ENCODE measurements at places on chromosomes 7 and 10.

- DNase-seq: no peak
Measured at GRCh38 chr10:31708046-31708445, 220.6 kb downstream of the ARHGAP12 start.

DNA sequence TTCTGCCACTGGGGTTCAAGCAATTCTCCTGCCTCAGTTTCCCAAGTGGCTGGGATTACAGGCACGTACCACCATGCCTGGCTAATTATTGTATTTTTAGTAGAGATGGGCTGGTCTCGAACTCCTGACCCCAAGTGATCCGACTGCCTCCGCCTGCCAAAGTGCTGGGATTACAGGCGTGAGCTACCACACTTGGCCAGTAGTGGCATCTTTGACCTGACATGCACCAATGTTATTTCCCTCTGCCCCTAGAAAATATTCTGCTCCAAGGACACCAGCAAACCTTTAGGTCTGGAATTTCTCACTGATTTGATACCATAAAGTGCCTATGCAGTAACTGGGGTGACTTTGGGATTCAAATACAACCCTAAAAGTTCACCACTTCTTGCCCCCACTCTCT lies 179.4 kb downstream of the ARID5B start:
- DNase-seq: no peak

DNA sequence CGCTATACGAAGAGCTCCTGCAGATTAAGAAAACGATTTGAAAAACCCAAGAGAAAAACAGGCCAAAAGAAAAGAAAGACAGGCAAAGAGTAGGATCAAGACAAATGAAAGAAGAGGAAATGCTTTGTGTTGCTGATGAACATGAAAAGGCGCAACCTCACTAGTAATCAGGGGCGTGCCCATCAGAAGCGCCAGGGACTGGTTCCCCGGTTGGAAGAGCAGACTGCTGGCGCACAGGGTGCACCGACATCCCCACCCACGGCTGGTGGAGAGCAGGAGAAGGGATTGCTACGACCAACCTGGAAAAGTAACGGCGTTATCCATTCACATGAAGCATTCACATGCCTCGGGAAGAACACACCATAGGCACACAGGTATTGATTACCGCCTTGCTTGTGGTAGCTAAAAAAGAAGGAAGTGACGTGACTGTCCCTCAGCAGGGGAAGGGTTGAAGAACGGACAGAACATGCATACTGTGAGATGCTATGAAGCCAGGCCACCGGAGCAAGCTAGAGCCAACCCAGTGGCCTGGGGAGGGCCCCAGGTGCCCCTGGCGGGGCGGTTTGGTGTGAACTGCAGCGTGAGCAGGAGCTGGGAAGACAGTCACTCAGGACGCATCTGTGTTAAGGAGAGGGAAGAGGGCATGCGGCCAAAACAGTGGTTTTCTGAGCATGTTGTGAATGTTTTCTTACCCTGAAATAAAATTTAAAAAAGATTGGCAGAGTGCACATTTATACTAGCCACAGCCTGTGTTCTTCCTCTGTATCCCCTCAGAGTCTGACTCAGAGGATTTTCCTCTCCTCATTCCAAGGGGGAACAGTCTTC lies 18.3 kb downstream of the AGAP3 start:
- no peak for DNase-seq

GRCh38 chr7:147605323-147605722 lies 985.2 kb upstream of the C7orf33 start:
- DNase-seq: no peak

DNA sequence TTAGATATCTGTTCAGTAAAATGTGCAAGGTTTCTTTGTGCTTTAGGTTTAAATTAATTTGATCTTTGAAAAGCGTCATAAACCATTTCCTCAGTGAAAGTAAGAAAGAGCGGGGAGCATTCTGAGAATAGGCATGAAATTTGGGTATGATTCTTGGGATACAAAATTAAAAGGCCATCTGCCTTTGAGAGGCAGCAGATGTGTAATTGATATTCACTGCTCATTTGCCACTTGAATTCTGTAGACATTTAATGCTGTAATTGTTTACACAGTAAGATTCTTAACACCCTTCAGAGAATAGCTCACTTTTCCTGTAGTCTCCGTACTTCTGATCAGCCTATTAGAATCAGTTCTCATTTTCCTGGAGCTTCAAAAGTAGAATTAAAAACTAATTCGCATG lies 18.7 kb downstream of the FRMD4A start:
- DNase-seq: no peak

DNA sequence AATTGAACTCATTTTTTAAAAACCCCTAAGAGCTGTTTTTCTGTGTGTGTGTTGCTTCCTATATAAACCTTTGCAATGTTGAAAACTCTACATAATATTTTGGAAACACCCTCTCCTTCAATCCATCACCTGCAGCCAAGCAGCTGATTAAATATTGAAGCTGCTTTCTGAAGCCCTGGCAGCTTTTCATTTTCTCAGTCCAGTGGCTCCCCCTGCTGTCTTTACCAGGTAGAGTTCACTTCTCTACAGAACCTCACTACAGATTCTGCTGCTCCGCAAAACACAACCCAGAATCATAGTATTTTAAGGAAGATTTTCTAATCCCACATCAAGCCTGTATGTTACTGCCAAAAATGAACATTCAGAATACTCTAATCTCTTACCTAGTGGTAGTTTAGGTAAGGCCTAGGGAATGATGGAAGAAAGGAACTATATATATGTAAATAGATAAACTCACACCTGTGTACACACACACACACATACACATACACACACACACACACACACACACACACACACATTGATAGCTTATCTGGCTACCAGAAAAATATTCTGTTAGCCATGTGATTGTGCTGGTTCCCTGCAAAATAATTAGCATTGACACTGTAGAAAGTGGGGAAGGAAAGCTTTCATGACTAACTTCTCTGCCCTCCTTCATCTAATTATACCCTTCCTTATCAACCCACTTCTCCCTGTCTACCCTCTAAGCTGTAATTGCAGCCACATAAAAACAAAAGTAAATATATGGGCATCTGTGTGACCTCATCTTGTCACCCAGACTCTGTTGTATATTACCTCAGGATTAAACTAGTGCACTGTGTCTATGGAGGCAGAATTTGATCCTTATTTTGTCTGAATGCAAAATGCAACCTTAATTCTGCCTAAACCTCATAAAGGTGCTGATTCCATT lies 229.5 kb upstream of the FZD1 start:
- no peak for DNase-seq

All from renal cortex interstitium (tissue), 15 donors.